HL-60 (cell line): ENCODE measurements at places on chromosomes 1 and 21.

GRCh38 chr1:242197907-242198820 lies 199.3 kb upstream of the MAP1LC3C start:
- DNase-seq = no peak

- DNase-seq = peak; percentile 63
Measured at GRCh38 chr1:27872059-27872801, at the start of gene THEMIS2. Gene THEMIS2, plus strand, starts transcription at chr1:27872544. Its CDS starts 28 bp downstream, at chr1:27872572.

- no peak for DNase-seq
Measured at GRCh38 chr1:231329483-231329882, 8.2 kb downstream of the EXOC8 start.

DNA sequence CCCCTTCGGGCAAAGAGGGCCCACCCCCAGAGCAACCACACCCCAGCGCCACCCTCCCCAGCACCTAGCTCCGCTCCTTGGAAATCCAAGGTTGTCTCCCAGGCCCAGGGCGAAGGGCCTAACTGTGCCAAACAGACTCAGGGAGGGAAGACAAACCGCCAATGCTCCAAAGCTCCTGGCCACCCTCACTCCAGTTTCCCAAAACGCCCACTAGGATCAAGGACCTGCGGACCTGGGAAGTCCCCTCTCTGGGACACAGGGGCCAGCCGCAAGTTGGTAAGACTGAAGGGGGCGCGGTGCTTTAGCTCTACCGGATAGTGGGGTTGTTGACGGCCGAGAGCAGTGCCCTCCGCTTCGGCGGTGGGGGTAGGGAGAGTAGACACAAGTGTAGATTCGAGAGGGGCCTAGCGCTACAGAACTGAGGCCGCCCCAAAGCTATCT lies 581 bp downstream of the IRF6 start:
- DNase-seq = no peak

DNA sequence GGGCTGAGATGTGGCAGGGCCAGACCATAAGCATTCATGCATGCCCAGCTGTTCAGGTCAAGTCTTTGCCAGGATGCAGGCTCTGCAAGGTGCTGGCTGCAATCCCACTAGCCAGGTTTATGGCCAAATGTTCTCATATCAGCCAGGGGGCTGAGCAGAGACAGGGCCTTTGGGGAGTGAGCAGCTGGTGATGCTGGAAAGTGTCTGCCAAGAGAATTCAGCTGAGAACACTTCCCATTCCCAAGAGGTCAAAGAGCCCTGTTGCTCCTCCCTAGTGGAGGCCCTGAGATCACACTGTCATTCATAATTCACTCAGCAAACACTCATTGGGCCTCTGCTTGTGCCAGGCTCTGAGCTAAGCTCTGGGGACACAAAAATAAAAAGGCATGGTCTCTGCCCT lies 150.3 kb downstream of the DMRTA2 start:
- no peak for DNase-seq
